Esophagus muscularis mucosa (tissue), 4 donors: ENCODE measurements at places on chromosomes 16 and 17. TPM values are rescaled to one million over a fixed set of nuclear protein-coding genes. Genes with fewer than 3 reads are reported as not detected.

Gene TPSG1
- 0.50 TPM for total RNA-seq

DNA sequence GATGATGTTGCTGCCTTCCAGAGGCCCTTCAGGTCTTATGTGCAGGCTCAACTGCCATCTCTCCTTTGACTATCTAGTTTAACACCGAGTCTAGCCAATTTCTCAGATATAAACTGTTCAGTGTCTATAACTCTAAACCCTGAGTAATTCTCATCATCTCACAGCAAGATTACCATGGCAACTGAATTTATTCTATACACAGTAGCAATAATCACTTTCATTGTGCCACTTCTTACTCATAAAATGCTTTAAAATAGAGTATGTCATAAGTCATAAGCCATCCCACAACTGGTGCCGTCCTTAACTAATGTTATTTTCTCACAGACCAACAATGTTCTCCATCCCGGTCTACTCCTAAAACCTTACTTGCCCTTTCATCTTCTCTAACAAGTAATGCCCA is 45.0 kb downstream of the SYNRG start:
- peaks cover 65% of the 10 kb centered on the region for H3K36me3 ChIP-seq
- no peaks in the 10 kb centered on the region for H3K4me1 ChIP-seq
- no peak overlapping the region for H3K4me3 ChIP-seq

Gene CACNG1
- total RNA-seq, result not detected

- no peak overlapping the region for H3K4me3 ChIP-seq
- H3K36me3 ChIP-seq, result no peaks in the 10 kb centered on the region
- H3K27ac ChIP-seq, result no peak overlapping the region
- no peak for DNase-seq
- no peaks in the 10 kb centered on the region for H3K4me1 ChIP-seq
- no peaks in the 10 kb centered on the region for H3K27me3 ChIP-seq
Measured at GRCh38 chr16:47388705-47389104, 72.2 kb downstream of the ITFG1 start.
